Fibroblast of skin of right quadriceps (primary cell): ENCODE measurements at places on chromosomes 16 and 17.

GRCh38 chr17:56119191-56119590 lies 34.1 kb upstream of the ANKFN1 start:
- no peak for DNase-seq

DNA sequence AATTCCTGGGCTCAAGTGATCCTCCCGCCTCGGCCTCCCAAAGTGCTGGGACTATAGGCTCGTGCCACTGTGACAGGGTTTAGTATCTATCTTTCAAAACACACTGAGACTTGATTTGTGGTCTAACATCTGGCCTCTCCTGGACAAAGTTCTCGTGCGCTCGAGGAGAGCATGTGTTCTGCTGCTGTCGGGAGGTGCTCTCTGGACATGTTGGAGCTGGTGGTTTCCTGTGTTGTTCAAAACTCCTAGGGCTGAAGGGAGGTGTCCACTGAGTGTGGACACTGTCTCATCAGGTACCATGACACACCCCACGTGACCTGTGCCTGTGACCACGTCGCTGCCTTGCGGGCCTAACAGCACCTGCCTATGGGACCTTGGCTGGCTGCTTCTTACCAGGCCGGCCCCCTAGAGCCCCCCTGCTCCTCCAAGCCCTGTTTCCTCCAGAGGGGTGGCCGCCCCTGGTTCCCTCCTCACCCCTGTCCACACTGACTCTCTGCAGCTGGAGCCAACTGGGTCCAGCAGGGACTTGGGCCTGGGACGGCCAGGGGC lies 5.6 kb downstream of the RFNG start:
- no peak for DNase-seq

DNA sequence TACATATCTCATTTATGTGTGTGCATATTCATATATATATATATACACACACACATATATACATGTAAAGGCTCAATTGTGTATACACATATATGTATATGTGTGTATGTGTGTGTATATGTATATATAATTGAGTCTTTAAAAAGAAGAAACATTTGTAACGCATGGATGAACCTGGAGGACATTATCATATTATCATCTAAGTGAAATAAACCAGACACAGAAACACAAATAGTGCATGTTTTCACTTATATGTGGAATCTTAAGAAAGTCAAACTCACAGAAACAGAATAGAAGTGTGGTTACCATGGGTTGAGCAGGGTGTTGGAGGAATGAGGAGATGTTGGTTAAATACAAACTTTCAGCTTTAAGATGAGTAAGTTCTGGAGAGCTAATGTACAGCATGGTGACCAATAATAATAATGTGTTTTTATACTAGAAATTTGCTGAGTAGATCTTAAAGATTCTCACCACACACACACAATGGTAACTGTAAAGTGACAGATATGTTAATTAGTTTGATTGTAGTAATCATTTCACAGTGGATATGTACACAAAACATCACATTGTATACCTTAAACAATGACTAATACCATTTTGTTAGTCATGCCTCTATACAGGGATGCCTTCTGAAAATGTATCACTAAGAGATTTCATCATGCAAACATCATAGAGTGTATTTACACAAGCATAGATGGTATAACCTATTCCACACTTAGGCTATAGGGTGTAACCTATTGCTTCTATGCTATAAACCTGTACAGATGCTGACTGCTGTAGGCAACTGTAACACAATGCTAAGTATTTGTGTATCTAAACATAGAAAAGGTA lies 132.6 kb upstream of the CACNG5 start:
- peak; percentile 13 for DNase-seq

- DNase-seq, result peak; percentile 1
These were observed 447.8 kb downstream of the KIF2B start for GRCh38 chr17:54270499-54270898.

GRCh38 chr16:20141956-20142355 lies 68.3 kb upstream of the GPR139 start:
- no peak for DNase-seq

- no peak for DNase-seq
These were observed 425 bp downstream of the SGSH start for GRCh38 chr17:80219763-80220053.

DNA sequence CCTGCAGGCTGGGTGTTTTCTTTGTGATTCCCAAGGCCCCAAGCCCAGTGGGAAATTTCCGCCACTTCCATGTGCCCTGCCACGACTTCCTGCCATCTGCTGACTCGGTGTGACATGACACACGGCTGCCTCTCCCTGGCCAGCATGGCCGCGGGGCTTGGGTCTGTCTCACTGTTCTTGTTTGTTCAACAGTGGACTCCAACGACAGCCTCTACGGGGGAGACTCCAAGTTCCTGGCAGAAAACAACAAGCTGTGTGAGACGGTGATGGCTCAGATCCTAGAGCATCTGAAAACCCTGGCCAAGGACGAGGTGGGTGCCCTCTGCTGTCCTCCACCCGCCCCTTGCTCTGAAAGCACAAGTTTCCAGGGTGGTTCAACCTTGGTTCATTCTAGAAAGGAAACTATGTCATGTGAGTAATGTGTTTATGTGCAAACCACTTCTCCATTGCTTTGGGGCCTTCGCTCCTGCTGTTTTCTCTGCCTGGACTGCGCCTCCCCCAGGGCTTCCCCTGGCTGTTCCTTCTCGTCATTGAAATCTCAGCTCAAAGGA lies 26.8 kb downstream of the KNOP1 start:
- DNase-seq, result no peak

- DNase-seq, result peak; percentile 76
These were observed 29.0 kb downstream of the GLG1 start for GRCh38 chr16:74577882-74578366.

DNA sequence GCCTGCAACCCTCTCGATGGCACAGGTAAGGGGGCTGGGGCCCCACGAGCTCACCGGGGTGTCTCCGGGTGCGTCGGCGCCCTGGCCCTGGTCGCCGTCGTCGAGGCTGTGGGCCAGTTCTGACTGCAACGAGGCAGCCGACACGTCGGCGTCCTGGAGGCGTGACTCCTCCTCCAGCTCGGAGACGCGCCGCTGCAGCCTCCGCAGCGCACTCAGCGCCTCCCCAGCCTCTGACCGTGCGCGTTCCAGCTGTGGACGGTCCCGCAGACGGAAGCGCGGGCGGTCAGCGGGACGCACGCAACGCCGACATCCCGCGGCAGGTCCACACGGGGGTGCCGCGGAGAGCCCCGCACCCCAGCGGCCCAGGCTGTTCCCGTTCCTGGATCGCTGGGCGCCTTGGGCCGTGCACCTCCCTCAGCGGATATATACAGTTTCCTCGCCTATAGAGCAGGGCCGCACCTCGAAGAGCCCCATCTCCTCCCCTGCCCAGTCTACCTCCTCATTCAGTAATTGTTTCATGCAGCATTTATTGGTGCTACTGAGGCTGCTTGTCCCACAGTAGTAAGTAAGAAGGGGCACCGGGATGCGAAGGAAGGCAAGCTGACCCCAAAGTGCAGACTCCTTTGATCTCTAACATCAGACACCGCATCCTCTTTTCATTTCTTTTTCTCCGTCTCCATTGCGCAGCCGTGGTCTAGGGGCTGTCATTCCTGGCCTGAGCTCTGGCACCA lies 5.8 kb downstream of the THOC6 start:
- DNase-seq, result peak; percentile 33

DNA sequence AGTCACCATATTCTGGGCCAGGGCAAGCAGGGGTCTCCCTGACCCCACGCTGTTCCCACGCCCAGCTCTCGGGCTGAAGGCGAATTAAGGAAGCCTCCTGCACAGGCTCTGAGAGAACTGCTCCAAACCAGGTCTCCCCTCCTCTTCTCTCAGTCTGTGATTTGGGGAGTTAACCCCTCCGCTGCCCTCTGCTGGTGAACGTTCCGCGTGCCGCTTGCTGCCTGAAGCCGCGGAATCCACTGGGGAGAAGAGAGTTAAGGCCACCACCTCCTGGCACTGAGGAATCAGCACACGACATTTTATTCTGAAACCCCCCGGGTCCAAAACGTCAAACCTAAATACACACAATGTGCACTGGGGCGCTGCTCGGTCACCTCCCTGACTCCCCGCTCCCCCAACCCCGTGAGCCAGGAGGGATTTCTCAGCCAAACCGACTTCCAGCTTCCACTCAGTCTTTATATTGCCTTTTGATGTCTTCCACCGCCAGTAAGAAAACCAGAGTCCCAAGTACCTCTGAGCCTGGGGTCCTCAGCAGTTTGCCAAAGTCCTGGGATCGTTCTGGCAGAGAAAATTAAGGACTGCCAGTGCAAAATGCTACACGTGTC lies 54.4 kb upstream of the RCVRN start:
- DNase-seq, result peak; percentile 59

- DNase-seq, result no peak
These were observed 115.4 kb upstream of the CDC42EP4 start for GRCh38 chr17:73427198-73427597.

DNA sequence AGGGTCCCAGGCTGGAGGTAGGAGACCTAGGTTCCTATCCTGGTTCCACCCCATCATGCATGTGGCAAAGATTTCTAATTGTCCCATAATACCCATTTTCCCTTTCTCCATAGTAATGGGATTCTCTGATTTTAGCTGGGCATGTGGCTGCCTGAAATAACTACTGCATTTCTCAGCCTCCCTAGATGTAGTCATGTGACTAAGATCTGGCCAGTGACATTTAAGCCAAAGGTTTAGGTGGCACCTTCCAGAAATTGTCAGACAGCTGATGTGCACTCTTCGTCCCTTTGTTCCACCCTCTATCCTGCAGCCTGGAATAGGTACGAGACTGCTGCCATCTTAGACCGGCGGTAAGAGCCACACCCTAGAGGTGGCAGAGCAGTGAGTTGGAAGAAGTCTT lies 8.2 kb downstream of the NXPH3 start:
- DNase-seq, result no peak

DNA sequence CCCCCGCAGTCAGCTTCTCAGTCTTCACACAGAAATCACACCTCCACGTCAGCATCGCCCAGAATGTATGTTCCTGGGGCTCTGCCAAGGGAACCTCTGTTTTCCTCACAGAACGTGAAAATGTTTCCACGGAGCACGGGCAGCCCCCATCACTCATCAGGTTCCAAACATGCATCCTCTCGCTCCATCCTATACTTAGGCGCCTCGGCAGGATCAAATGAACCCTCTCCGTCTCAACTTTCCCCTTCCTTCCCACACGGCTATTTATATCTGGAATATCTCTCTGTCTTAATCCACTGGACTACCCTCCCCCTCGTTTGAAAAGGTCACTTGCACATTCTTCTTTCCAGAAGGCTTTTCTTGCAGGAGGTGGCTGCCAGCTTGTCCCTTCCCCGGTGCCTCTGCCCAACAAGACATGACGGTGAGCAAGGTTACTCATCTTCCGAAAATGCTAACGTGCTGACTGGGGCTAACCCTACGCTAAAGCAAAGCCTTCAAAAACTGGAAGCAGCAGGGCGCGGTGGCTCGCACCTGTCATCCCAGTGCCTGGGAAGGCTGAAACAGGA lies 21.6 kb downstream of the NXN start:
- no peak for DNase-seq

GRCh38 chr16:29156511-29156910 lies 171.7 kb downstream of the LAT start:
- no peak for DNase-seq

DNA sequence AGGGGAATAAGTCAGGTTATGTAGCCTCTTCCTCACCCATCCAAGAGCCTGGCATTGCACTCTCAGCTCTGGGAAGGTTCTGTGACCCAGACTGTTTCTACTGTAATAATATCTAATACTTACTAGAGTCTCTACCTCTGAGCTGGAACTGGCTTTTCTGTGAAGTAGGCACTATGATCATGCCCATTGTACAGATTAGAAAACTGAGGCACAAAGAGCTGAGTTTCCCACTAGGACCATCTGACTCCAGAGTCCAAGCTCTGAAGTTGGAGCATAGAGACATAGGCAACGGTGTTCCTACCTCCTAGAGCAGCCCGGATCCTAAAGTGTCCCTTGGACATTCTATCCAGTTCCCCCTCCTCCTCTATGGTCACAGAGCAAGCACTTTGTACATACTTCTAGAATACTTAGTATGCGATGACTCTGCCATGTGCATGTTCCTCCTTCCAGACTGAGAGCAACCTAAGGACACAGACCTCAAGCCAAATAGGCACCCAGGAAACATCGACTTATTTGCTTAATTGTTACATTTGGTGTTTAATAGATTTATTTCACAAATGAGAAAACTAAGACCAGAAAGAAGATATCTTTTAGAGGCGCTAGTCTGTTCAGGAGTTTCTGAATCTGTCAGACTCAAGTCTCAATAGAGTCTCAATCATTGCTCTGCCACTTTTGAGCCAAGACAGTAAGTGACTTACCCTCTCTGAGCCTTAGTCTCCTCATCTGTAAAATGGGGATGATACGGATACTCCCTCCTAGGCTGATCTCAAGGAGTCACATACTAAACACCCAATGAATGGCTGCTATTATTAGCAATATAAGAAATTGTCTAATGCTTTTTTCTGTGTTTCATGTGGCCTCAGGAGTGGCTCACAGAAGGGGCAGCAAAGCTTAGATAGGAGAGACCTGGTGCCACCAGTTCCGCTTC lies 3.6 kb downstream of the CLEC19A start:
- no peak for DNase-seq

GRCh38 chr17:71192039-71192555 lies 928.7 kb upstream of the SOX9 start:
- DNase-seq, result no peak

- no peak for DNase-seq
These were observed 40.7 kb upstream of the MMP2 start for GRCh38 chr16:55438281-55438680.

DNA sequence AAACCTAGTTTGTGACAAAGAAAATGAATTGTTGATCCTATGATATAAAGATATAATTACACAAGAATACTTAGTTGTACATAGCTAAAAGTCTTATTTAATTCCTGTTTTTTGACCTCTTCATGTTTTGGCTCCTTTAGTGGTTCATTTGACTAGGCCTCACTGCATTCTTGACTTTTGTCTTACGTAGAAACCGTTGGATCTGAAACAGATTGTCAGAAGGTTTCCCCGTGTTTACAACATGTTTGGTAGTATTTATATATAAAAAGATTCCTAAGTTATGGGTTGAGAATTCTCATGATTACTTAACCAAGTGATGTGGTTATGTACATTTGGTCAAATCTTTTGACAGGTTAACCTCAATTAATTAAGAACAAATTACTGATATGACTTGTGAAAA lies 162.8 kb downstream of the BCAS3 start:
- peak; percentile 3 for DNase-seq

GRCh38 chr16:90077757-90078578 lies 837 bp upstream of the PRDM7 start:
- peak; percentile 23 for DNase-seq

- DNase-seq, result peak; percentile 81
These were observed 13.8 kb downstream of the USP22 start for GRCh38 chr17:21029036-21029435.
